ENCODE measurements at places on chromosomes 5 and 9. TPM values are rescaled to one million over a fixed set of nuclear protein-coding genes. Genes with fewer than 3 reads are reported as not detected.

The DND1 gene
- not detected for total RNA-seq

The ZNF354B gene
- 3.3 TPM for total RNA-seq

The ACTBL2 gene
- total RNA-seq, result 0.23 TPM

The SPATA6L gene
- total RNA-seq, result 0.23 TPM

The FAM151B gene
- 8.2 TPM for total RNA-seq

Measured in smooth muscle cell of the coronary artery (primary cell).